EL (cell line): ENCODE measurements at places on chromosomes 6 and 20.
A peak's percentile ranks its signal among the peaks of the same experiment; 100 is the strongest.

- DNase-seq, result no peak
Measured at GRCh38 chr6:36766399-36766945, 68.8 kb downstream of the RAB44 start.

DNA sequence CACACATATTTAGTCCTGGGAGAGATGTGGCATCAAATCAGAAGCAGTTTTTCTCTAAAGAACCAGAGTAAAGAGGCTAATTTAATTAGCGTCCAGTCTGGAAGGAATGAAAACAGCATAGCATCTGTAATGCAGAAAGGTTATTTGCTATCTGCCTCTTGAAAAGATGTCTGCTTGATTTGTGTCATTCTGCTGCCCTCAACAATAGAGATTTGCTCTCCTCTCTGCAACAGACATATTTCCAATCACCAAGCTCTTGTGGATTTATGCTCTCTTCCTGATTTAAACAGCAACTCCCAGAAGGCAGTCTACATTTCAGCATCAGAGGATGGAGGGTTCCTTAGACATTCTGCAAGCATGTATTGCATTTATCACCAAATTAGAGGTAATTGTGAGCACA, 53.5 kb upstream of the AKAP12 start:
- DNase-seq, result no peak

- no peak for DNase-seq
Measured at GRCh38 chr20:50392138-50392866, 117.9 kb upstream of the PTPN1 start.

DNA sequence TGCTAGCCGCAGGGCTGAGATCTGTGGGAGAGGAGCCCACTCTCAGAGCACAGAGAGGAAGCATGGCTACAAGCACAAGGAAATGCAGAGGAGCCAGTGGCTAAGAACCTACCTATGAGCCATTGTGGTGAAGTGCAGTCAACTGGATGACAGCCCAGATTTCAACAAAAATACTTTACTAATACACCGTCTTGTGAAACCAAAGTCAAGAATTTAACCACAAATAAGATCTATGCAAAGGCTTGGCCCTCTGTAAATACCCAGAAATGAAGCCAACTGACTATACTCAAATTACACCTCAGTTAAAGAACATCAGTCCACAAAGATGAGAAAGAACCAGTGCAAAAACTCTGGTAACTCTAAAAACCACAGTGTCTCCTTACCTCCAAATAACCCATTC, 40.1 kb upstream of the PTCHD4 start:
- peak; percentile 47 for DNase-seq

DNA sequence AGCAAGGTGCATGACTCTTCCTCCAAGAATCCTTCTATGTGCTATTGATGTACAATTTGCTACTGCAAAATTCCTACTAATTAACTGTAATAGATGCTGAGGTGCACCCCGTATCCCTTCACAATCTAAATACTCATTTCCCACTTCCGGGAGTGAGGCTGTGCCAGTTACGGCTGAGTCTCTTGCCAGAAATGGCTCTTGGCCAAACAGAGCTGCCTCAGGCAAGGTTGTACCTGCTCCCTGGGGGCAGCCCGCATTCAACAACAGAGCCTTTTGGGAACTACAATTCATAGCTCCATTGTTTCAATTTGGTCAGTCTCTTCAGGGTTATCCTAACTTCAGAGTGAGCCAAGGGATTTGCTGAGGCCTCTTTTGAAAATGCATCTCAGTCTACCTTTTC, 789.8 kb upstream of the MAP3K7 start:
- DNase-seq, result no peak

- DNase-seq, result no peak
Measured at GRCh38 chr6:2181567-2181966, 63.8 kb downstream of the GMDS start.

GRCh38 chr6:135021310-135022049, 33.1 kb downstream of the HBS1L start:
- DNase-seq, result no peak

- peak; percentile 68 for DNase-seq
Measured at GRCh38 chr6:36131511-36132245, 1.4 kb downstream of the MAPK13 start.

GRCh38 chr6:38436726-38437465, 202.8 kb downstream of the BTBD9 start:
- DNase-seq, result peak; percentile 63

DNA sequence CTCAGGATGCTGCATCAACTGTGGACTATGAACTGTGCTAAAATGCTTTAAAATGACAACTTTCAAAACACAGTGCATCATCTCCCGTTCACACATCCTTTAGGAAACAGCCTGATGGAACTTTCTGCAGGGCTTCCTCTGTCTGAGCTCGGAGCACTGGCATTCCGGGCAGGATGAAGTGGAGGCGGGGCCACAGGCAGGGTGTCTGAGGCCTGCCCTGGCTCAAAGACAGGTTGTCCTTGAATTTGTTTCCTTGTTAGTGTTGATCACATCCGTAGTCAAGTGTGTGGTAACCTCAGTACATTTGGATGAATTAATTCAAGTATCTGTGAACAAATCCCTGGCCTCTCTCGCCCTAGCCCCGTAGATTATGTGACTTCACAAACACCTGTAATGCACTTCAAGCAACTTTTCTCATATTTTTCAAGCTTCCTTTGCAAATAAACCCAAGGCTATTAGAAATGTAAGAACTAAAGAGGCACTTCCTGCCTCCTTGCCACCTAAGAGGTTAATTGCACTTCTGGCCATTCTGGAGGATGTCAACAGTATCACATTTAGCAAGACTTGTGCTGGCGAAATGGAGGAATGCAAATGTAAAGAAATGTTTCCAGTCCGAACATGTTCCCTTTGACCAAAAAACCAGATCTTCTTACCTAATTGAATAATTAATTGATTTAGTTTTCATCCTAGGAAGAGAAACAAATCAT, 3.1 kb downstream of the CD93 start:
- no peak for DNase-seq

- DNase-seq, result peak; percentile 59
Measured at GRCh38 chr20:39775110-39775509, 813.0 kb downstream of the DHX35 start.

GRCh38 chr6:53992522-53992921, 118.7 kb upstream of the MLIP start:
- no peak for DNase-seq

DNA sequence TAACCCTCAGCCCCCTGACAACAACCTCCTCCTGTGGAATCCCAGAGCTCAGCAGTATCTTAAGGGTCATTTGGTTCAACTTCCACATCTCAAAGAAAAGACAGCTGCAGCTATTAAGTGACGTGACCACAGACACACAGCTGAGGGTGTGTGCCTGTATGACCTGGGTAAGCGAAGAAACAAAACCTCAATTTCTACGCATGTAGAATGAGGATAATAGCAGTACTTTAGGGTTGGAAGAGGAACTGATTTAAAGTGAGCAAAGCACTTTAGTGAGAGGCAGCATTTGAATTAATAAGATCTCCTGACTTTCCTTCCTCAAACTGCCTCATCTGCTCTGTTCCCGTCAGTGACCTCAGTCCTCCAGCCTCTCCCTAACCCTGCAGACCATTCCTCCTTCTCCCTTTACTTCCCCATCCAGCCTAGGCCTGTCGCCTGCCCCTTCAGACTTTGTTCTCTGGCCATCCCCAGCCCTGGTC, 6.8 kb upstream of the ARMC2 start:
- no peak for DNase-seq

- peak; percentile 85 for DNase-seq
Measured at GRCh38 chr6:112298816-112299281, 44.5 kb upstream of the LAMA4 start.

DNA sequence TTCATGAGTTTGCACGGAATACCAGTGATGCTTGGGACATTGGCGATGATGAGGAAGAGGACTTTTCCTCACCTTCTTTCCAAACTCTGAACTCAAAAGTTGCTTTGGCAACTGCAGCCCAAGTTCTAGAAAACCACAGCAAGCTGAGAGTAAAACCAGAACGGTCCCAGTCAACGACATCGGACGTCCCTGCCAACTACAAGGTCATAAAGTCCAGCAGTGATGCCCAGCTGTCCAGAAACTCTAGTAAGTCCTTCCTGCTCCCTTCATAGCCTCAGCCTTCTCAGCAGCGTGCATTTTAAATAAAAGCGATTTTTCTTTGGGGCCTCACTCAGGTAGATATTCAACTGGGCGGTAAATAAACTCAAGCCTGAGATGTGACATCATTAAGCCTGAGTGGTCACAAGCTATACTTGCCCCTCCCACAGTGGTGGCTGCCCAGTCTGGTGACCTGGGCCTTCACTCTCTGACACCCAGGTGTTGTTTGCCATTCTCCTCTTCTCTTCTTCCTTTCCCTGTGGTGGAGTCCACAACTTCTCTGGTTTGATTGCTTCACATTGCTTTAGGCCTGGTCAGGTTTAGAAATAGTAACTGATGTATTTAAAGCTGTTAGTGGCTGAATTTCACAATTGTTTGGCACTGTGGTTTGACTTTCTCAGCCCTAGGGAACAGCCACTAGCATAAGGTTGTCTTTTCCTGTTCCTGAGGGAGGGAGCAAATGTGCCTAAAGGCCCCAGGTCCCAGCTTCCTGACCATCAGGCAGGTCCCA, 21.6 kb upstream of the TMEM217 start:
- peak; percentile 21 for DNase-seq

DNA sequence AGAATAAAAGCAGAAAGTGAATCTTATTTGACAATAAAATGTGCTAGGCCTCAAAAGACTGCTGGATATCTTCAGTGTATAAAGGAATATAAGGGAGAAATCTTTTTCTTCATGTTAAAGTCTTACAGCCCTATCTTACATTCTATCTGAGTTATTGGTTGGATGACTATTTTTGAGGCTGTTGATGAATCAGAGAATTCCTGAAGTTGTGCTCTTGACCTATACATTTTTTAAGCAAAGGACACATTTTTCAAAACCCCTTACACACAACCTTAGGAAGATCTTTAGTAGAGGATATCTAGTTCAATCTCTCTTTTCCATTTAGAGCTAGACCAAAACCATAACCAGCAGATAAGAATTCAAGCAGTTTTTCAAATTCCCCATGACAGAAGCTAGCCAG, 10.9 kb upstream of the CGA start:
- DNase-seq, result peak; percentile 83

GRCh38 chr6:170344631-170345576, 38.3 kb downstream of the FAM120B start:
- peak; percentile 88 for DNase-seq

DNA sequence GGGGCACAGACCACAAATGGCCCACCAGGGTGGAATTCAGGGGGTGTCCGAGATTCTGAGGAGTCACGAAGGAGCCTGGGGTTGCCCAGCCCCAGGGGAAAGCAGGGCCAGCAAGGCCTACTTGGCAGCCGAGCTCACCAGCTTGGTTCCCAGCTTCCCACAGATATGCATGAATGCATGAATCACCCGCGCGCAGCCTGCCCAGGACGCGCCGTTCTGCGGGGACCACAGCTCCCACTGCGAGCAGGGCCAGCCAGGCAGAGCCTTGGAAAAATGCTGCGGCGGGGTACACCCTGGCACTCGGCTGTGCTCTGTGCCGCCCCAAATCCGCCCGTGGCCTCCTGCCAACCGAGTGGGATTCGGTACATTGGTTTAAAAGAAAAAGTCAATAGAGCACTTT, 211.0 kb downstream of the NFATC2 start:
- DNase-seq, result no peak

- DNase-seq, result no peak
Measured at GRCh38 chr6:39700362-39700761, 24.8 kb downstream of the KIF6 start.

GRCh38 chr6:30883685-30884520, at the start of gene DDR1:
Gene DDR1 (plus strand): TSS chr6:30884519. CDS start chr6:30888730, 4,211 bp downstream.
- DNase-seq, result peak; percentile 73

DNA sequence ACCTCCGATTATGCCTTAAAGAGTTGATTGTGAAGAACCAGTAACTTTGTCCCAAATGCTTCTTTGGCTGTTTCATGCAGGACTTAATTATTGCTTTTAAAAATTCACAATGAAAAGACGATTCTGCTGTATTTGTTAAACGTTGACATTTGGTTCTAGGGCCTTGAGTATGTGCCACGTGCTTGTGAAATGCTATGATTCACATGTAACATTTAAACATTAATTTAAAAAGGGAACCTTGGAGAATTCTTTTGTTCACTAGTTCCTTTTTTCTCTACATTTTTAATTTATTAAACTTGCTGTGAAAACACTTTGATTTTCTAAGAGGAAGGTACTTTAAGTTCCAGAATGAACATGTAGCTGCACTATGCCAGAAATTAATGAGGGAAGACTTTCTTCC, 9.5 kb downstream of the GZF1 start:
- no peak for DNase-seq

- no peak for DNase-seq
Measured at GRCh38 chr6:106448000-106448426, 87.5 kb downstream of the CRYBG1 start.

- no peak for DNase-seq
Measured at GRCh38 chr6:6806844-6807518, 218.5 kb downstream of the LY86 start.

GRCh38 chr6:169474362-169474761, 220.7 kb upstream of the THBS2 start:
- no peak for DNase-seq

DNA sequence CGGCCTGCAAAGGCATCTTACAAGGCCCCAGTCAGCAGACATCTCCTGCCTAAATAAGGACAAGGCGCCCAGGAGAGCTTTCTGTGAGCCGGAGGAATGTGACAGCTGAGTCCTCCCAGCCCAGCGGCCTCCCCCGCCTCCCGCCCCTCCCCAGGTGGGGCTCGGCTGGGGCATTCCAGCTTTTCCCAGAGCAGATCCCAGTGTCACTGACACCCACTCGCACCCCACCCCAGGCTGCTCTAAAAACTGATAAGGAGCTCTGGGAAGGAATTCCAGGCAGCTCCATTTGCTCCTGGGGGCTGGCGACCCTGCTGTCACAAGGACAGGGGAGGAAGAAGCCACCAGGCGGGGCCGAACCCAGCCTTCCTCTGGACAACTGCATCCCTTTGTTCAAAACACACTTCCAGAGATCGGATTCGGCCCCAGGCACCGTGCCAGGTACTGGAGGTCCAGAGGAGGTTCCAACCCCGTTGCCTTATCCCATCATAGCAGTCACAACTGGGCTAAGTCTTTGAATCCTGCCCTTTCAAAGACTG, 49.7 kb downstream of the JPH2 start:
- peak; percentile 44 for DNase-seq

GRCh38 chr6:11209369-11209768, 23.1 kb downstream of the NEDD9 start:
- no peak for DNase-seq

- DNase-seq, result peak; percentile 4
Measured at GRCh38 chr6:9401960-9402359, 966.6 kb upstream of the SLC35B3 start.

DNA sequence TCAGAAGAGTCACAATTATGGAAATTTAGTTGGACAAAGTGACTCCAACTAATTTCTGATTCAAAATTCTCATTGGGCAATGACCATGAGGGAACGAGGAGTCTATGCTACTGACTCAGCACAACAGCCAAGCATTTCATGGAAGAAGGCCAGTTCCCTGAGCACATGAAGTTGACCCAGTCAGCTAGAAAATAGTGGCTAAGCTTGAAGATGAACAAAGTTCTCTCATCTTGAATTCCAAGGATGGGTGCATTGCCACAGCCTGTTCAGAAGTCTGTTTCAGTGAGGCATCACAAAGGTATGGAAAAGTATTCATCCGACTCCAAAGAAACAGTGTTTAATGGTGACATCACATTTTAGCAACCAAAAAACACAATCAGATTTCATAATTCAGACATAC, 676.9 kb downstream of the HACE1 start:
- peak; percentile 16 for DNase-seq
